Effector memory CD4-positive, alpha-beta T cell (primary cell): ENCODE measurements at places on chromosomes 4 and X.

- no peak for DNase-seq
These were observed 12.9 kb upstream of the BMP2K start for GRCh38 chr4:78763251-78763650.

DNA sequence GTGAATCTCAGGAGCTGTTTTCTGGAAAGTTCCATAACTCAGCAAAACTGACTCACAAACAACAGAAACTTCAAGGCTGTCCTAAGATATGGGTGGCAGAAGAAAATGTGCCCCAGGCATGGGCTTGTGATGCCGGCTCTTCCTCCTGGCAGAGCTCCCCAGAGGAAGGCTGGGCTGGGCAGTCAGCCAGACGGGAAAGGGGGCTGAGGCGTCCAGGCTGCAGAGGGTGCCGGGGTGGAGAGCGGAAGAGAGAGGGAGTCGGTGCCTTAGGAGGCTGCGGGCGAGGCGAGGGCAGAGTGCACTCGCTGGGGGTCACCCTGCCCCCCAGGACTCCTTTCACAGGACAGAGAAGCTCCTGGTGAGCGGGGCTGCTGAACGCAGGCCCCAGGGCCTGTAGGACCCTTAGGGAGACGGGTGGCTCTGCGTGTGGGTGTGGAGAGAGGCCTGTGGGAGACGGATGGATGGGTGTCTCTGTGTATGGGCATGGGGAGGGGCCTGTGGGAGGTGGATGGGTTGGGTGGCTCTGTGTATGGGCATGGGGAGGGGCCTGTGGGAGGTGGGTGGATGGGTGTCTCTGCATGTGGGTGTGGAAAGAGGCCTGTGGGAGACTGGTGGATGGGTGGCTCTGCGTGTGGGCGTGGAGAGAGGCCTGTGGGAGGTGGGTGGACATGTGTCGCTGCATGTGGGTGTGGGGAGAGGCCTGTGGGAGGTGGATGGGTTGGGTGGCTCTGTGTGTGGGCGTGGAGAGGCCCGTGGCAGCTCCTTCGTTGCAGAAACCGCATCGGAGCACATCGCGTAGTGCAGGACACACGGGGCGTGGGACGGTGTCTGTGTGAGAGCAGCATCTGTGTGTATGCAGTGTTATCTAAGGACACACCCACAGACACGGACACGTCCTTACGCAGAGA is 15.9 kb downstream of the PCGF3 start:
- DNase-seq = no peak

DNA sequence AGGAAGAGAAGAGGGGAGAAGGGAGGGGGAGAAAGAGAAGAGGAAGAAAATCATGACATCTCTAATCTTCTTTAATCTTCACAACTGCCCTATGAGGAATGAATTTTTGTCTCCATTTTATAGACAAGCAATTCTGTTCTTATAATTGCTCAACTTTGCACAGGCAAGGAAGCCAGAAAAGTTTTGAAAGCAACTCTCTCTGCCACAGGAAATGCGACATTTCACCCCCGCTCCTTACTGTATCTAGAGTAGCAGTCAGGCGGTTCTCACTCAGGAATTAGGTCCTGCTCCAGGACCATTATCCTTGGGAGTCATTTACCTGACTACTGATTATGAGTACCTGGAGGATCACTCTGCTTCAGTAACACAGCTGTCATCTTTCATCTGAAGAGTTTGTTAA is 69.2 kb upstream of the FAM9A start:
- DNase-seq = no peak

GRCh38 chr4:2608291-2608690 is 71.8 kb downstream of the FAM193A start:
- DNase-seq = no peak

DNA sequence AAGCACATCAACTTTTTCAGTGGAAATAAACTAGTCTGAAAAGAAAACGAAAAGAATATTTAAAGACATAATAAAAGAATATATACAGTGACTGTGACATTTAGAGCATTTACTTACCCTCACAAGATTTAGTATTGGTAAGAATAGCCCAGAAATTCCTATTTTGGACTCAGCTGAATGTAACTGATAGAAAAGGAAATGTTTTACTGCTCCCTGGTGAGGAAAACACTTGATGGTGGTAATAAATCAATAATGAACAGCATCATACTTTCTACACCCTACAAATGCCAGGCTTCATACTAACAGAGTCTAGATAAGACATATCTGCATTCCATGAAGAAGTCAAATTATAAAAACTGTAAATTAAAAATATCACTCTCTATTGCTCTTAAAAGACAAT is 753.5 kb upstream of the PCDH10 start:
- no peak for DNase-seq

GRCh38 chr4:4344915-4345527 is 41.9 kb upstream of the NSG1 start:
- DNase-seq = no peak

- DNase-seq = no peak
These were observed 101.9 kb upstream of the MAML3 start for GRCh38 chr4:140255927-140256326.

DNA sequence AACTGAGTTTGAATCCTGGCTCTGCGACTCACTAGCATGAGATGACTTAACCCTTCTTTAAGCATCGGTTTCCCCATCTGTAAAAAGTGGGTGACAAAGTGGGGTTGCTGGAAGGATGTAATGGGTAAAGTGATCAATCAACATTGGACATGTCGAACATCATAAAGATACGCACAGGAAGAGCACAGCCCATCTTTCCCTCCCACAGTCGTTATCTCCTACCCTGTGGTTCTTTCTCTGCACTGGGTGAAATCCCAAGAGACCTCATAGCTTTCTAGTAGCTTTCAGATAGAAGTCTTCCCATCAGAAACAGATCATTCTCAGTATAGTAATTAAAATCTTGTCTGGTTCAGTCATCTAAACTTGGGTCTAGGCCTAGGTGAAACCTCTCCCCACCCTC is 216.5 kb downstream of the CBR4 start:
- DNase-seq = no peak

- DNase-seq = peak; percentile 39
These were observed 18.1 kb upstream of the CHRNA9 start for GRCh38 chr4:40316782-40317635.

GRCh38 chr4:18421519-18421918 is 400.0 kb upstream of the LCORL start:
- DNase-seq = no peak

GRCh38 chrX:151084454-151084853 is 91.9 kb upstream of the GPR50 start:
- DNase-seq = no peak

DNA sequence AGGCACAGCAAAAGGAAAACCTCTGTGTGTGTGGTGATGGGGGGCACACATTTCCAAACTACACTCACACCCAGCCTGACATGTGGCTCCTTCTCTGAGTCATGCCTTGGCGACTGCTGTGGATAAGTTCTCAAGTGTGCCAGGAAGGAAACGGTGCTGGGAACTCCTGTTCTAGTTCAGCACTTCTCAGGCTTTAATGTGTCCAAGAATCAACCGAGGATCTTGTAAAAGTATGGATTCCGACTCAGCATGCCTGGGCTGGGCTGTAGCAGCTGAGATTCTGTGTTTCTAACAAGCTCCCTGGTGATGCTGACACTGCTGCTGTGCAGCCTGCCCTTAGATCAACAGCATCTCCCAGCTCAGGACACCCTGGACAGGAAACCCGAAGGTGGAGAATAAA is 20.2 kb downstream of the CLNK start:
- no peak for DNase-seq

DNA sequence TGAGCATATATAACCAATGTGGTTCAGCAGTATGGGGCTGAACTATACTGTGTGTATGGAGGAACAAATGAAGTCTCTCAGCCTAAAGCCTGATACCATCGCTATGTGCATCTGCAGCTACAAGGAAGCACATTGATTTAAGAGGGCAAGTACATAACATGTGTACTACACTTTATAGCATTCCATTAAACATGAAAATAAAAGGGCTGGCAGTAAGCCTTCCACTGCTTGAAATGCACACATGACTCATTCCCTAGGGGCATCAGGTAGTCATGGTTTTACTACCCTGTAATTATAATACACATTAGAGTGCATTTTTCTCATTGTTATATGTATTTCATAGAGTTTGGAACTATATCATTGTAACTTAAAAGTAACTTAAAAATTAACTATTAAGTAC is 51.2 kb downstream of the SMARCA1 start:
- DNase-seq = no peak

- no peak for DNase-seq
These were observed 76.6 kb downstream of the ITIH6 start for GRCh38 chrX:54721424-54721823.

GRCh38 chr4:807792-808191 is 18.1 kb downstream of the CPLX1 start:
- DNase-seq = no peak

- no peak for DNase-seq
These were observed 39.3 kb downstream of the CPE start for GRCh38 chr4:165418073-165418472.

GRCh38 chr4:26931966-26932365 is 71.3 kb downstream of the STIM2 start:
- DNase-seq = no peak

DNA sequence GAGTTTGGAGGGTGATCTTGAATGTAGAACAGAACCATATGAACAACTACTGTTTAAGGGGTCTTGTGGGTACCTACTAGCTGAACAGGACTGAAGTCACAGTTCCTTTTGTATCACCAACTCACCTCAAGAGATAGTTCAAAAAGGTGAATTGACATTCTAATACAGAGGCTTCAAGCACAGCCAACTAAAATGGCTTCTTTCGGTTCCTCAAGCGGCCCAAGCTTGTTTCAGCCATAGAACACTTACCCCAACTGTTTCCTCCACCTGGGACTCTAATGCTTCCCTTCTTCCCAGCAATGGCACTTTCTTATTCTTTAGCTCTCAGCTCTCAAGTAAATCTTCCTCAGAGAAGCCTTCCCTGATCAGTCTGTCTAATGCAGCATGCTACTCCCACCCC is 277.5 kb upstream of the GK2 start:
- no peak for DNase-seq

- DNase-seq = no peak
These were observed 75.0 kb downstream of the MGST2 start for GRCh38 chr4:139740531-139741041.

DNA sequence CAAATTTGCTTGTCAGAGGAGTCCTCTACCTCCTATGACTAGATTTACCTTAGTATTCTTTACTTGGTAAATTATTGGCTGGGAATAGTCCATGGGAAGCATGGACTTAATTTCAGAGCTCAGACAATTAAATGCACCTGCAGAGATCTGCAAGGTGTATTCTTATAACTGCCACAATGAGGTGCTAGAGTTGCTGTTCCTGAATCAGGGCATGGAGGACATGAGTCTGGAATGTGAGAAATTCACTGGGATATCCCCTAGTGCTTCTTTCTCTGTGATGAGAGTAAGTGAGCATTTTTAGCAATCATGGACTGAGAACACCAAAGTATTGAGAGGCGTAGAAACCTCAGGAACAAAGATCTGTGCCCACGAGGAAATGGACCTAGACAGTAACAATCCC is 32.9 kb upstream of the GRID2 start:
- no peak for DNase-seq

DNA sequence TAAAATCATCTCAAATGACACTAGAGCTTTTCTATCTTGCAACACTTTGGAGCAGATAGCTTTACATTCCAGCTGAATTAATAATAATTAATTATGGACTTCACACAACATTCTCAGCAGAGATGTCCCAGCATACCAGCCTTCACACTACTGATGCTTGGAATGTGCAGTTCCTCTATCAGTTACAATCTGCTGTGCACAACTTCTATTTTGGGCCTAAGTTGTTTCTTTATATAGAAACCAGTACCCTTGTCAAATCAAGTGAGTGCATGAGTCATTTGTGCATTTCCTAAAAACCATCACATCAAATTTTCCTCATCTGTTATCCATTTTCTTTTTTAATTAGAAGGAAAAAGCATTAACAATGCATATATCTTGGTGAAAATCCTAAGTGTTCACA is 8.8 kb upstream of the RASL11B start:
- no peak for DNase-seq

GRCh38 chr4:160423879-160424451 is 1321.1 kb downstream of the RAPGEF2 start:
- no peak for DNase-seq

DNA sequence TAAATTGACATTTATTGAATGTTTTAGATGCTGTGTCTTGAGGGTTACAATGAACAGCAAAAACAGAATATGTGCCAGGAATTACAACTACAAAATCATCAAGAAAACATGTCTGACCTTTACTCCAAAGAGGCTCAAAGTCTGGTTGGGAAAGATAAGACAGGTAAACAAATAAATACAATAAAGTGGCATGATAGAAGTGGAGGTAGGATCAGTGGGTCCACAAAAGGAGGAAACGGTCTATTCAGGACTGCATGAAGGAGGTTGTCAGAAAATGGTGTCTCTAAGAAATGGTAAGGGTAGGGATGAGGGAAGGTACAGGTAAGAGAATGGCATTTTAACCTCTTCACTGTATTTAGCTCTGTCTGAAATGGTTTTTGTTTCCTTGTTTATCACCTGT is 3.8 kb downstream of the ARHGEF38 start:
- DNase-seq = no peak

GRCh38 chr4:149031399-149031798 is 589.2 kb upstream of the NR3C2 start:
- DNase-seq = no peak

- DNase-seq = no peak
These were observed 30.8 kb downstream of the SAT1 start for GRCh38 chrX:23813808-23814207.

DNA sequence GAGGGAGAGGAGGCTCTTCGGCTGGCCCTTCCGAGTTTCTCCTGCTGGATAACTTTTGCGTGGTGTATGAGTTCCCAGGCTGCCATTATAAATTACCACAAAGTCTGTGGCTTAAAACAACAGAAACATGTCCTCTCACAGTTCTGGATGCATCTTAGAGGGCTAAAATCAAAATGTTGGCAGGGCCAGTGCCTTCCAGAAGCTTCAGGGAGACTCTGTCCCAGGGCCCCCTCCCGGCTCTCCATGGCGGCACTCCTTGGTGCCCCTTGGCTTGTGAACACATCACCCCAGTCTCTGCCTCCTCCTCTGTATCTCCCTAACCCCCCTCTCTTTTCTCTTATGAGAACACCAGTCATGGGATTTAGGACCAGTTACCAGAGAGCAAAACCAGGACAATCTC is 23.3 kb upstream of the PPP2R2C start:
- no peak for DNase-seq

- DNase-seq = no peak
These were observed 498.0 kb downstream of the STPG2 start for GRCh38 chr4:97645071-97645821.

- DNase-seq = peak; percentile 38
These were observed 4.2 kb downstream of the PRDM8 start for GRCh38 chr4:80201252-80202151.
